ENCODE measurements at places on chromosomes 6 and 20.

- DNase-seq: no peak
These were observed 13.4 kb downstream of the TRIM38 start for GRCh38 chr6:25975923-25976560.

DNA sequence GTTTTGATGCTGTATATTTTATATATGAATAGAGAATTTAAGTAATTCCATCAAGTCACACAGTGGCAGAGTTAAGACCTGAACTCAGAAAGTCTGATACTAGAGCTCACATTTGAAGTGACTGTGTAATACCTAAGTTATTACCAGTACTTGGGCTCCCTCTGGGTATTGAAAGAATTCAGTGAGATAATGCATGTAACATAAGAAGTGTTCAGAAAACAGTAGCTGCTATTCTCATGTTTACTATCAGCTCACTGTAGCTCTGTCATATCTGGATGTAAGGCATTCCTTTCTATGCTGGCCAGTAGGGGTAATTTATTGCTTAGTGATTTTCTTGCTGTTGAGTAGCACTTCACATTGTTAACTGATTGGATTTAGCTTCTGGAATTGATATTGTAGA is 44.6 kb downstream of the NKX2-4 start:
- no peak for DNase-seq

DNA sequence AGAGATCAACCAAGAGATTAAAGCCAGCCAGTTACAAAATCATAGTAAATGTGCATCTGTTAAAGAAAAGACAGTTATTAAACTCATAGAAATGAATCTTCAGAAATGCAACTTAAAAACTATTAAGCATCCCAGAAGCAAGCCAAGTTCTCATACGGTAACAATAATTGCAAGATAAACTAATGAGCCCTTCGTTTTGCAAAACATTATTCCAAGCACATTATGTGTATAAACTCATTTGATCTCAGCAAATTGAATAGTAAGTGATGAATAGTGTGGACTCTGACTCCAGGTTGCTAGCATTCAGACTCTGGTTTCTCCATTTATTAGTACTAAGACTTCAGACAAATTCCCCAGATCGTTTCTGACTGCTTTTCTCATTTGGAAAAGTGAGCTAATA is 85.2 kb downstream of the SNAP25 start:
- DNase-seq: no peak

- DNase-seq: no peak
These were observed 12.7 kb downstream of the BFSP1 start for GRCh38 chr20:17518339-17519052.

DNA sequence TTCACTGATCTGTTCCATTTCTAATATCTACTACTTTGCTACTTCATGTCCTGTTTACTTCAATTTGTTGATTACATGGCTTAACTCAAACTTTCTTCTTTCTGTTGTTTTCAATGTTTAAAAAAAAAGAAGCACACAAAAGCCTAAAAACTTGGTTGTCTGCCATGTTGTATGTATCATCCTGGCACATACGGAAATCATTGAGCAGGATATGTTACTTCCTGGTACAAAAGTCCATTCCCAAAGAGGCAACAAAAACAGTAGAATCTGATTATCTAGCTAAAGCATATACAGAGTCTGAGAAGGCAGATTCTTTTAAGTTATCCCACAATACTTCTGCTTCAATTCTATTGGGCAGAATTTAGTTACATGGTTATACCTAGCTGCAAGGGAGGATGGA is 14.5 kb upstream of the COL12A1 start:
- no peak for DNase-seq

DNA sequence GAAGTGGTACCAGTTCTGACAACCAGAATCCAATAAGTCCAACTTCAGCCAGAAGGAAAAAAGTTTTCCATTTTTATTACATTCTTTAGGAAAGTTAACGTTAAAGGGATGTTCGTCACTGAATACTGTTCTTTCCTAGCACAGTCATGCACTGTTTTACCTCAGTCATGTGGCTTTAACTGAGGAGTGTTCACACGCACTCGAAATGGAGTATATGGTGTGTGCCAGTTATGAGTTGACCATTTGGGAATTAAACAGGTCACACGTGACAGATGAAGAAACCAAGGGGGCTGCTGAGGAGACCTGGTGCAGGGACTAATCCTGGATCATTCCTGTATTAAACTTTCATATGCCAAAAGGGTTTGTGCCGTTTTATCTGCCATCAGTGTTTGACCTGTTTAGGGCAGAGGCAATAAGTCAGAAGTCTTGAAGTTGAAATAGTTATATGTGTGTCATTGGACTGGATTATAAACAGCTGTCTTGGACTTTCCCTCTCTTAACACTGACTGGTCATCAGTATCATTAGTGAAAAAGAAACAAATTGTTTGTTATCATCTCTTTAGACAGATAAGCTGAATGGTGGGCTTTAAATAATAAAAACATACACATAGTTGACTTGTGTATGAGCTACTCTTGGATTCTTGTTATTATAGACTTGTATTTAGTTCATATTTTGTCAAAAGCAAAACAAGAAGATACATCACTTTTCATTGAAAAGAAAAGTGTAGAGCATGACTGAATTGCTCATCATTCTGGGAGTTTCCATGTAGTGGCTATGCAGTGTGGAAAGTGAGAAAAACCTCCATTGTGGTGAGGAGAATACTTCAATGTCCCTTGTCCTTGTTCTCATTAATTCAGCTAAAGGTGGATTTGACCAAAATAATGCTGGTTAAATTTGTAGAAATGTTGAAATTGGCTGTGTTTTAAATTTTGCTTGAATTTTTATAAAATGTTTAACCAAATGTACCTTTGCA is 123.5 kb upstream of the SAMD5 start:
- DNase-seq: no peak

DNA sequence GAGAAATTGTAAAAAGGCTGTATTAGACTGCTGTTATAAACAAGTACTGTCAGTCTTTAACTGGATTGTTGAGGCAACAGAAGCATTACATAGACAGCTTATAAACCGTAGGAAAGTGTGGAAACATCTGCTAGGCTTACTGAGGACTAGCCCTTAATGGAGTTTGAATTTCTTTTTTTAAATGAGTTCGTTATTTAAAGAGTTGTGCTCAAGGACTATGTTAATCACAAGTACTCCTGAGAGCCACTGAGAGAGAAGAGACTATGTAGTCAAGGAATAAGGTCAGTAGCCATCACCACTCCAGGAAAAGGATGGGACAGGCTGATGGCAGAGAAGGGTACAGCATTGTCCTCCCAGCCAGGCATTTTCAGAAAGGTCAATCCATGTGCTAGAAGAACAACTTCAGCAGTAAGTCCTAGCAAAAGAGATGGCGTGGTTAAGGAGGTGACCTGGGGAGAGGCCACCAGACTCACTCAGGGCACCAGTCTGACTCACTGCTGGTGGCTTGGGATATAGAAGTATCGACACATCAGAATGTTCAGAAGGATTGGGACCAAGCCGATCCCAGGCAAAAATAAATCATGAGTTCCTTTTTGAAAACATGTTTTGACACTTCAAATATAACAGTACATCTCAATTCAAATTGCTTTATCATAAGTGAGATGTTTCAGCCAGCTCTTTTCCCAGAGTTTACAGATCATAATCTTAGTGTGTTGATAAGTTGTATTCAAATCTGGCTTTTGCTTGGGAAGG is 6.4 kb downstream of the RPS12 start:
- no peak for DNase-seq

DNA sequence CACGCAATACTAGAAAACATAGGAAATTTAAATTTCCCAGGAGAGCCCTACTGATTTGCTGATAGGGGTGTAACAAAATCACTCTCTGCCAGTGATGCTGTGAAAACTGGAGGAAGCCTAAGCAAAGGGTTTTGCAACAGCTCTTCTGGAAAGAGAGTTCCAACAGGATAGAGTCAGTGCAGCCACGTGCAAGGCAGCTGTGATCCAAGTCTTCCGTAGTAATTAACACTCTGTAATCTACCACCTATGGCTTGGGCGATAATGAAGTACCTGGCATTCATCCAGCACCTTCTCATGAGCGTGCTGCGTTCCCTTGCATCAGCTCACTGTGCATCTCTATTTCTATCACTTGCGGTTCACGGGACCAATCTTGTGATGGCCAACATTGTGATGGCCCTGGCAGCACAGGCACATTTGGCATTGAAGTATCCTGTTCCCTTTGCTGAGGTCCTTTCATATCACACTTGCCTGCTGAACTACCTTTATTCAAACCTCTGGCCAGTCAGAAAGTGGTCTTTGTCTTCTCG is 48.2 kb downstream of the IRF4 start:
- DNase-seq: no peak

- no peak for DNase-seq
These were observed 109.2 kb downstream of the CEP57L1 start for GRCh38 chr6:109204511-109204910.

GRCh38 chr6:73579389-73579788 is 58.6 kb upstream of the EEF1A1 start:
- DNase-seq: no peak

DNA sequence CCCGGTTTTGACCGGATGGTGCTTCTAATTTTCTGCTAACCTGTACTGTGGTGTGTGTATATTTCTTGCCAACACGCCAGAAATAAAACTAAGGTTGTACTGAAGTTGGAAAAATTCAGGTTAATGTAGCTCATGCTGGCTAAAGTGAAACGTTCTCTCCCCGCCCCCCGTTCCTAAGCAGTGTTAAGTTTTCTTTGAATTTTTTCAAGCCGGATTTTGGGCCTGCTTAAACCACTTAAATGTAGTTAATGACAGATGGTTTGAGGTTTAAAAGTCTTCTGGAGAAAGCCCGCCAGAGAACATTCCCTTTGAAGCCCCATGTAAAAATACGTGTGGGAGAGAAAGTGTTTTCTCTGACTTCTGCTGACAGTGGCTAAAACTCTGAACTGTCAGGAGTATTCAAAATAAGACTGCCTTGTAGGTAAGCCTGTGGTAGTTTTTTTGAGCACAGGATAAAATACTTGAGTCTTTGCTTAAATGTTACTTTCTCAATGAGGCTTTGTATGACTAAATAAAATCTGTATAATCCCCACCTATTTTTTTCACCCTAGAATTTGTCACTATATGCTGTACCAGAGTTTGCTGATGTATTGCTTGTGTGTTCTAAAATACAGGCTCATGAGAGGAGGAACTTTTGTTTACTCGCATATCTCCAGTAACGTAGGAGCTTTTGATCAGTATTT is 101.3 kb downstream of the OR2B2 start:
- peak; percentile 30 for DNase-seq

GRCh38 chr20:5596401-5597193 is 153.6 kb upstream of the SHLD1 start:
- no peak for DNase-seq

DNA sequence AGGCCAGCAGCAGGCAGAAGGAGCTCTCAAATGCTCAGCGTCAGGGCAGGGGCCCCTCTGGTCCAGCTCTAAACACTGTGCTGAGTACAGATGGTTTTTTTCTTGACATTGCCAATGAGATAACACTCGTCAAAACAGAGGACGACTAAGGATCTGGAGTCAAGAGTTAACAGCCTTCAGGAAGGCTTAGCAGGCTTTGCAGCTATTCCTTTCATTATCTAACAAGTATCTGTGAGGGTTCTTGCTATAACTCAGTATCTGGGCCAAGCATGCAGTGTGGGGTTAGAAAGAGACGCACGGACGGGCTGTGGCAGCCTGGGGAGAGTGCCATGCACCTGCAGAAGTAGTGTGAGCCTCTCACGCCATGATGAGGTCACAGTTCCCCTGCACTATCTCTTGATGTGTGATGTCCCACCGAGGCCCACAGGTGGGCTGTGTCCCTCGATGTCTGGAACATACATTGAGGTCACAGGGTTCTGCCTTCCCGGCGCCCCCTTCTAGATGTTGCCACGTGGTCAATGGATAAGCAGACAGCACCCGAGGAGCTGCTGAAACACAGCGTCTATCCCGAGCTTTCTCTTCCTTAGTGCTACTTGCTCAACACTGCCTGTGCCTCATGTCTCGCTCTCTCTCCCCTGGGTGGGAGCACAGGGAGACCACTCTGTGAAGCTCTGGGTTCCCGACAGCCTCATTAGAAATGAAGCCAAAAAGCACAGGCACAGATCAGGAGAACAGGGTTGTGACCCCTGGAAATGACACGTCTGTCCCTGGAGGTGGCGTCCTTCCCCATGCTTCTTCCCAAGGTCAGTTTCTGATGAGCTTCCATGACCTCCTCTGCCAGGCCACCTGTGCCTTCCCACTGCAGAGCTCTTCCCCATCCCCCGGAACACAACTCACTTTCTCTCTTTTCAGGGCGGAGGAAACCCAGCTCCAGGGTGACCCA is 85.5 kb upstream of the RPS6KA2 start:
- DNase-seq: no peak

DNA sequence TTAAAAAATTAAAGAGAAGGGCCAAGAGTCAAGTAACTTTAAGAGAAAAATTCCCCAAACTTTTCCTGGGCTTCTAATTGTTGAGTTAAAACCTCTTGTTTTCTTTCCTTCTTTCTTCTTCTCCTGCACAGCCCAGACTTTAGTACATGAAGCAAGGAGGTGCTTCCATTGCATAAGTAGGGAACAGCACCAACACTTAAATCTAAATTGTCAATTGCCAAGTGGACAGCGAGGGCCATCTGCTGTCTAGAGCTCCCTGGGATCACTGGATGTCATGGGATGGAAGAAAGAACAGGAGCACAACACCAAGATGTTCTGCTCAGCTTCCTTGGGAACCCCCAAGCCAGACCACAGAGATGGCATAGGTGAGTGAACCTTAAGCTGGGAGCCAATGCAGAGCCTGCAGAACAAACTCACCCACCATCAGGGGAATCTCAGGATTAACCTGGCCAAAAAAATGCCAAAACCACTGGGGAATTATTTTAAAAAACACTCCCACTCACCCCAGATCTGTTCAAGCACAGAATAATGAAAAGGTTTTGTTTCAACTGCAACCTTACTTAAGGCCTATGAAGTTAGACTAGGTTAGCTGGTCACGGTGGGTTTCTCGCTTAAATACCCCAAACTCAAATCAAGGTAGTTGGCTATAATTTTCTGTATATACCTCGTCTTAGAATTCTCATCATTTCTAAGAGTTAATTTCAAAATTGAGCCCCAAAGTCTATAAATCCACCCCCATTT is 67.8 kb downstream of the TNFRSF21 start:
- DNase-seq: no peak

- DNase-seq: peak; percentile 10
These were observed 38.6 kb downstream of the OVOL2 start for GRCh38 chr20:18019068-18019467.

GRCh38 chr6:92259171-92259570 is 1160.2 kb downstream of the EPHA7 start:
- no peak for DNase-seq

GRCh38 chr6:150874179-150874578 is 8.7 kb downstream of the MTHFD1L start:
- no peak for DNase-seq

DNA sequence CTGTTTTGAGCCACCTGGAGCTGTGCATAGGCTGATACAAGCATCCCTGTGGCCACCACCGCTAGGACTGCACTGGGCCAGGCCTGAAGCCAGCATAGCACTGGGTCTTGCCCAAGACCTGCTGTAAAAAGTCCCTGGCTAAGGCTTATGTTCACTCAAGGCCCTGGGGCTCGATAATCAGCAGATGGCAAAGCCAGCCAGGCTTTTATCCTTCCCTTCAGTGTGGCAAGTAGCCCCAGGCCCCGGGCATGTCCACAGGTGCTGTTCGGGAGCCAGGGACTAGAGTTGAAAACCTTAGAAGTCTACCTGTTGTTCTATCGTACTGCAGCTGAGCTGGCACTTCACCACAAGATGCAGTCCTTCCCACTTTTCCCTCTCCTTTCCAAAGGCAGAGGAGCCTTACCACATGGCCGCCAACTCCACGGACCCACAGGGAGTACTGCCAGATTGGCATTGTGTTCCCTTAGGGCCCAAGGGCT is 226.4 kb upstream of the ZNF217 start:
- no peak for DNase-seq

Measured in CD4-positive, alpha-beta T cell treated with Interleukin-4 for 1 hour (primary cell).